ENCODE measurements at places on chromosomes 12 and 14. TPM values are rescaled to one million over a fixed set of nuclear protein-coding genes. Genes with fewer than 3 reads are reported as not detected.

GLIPR1 gene
- polyA plus RNA-seq, result 15.8 TPM

RNASE12 gene
- not detected for polyA plus RNA-seq

PRICKLE1 gene
- polyA plus RNA-seq, result 58.0 TPM

LYZ gene
- polyA plus RNA-seq, result 27.7 TPM

CHGA gene
- polyA plus RNA-seq, result 0.60 TPM

MOAP1 gene
- 37.2 TPM for polyA plus RNA-seq

PRH2 gene
- 0.32 TPM for polyA plus RNA-seq

APOF gene
- 0.14 TPM for polyA plus RNA-seq

PMCH gene
- polyA plus RNA-seq, result 0.36 TPM

KRT74 gene
- polyA plus RNA-seq, result not detected

TEX22 gene
- polyA plus RNA-seq, result 3.7 TPM

PRB2 gene
- polyA plus RNA-seq, result not detected

PARPBP gene
- polyA plus RNA-seq, result 12.9 TPM

GLIPR1L1 gene
- polyA plus RNA-seq, result 0.24 TPM

TM9SF1 gene
- polyA plus RNA-seq, result 52.0 TPM

IRAK3 gene
- 4.0 TPM for polyA plus RNA-seq

KRT7 gene
- 110 TPM for polyA plus RNA-seq

RDH12 gene
- polyA plus RNA-seq, result 0.61 TPM

KCNK13 gene
- polyA plus RNA-seq, result 0.30 TPM

HOTAIR gene
- polyA plus RNA-seq, result 0.96 TPM
